Fibroblast of skin of back (primary cell): ENCODE measurements at places on chromosomes 12 and 14.
A peak's percentile ranks its signal among the peaks of the same experiment; 100 is the strongest.

DNA sequence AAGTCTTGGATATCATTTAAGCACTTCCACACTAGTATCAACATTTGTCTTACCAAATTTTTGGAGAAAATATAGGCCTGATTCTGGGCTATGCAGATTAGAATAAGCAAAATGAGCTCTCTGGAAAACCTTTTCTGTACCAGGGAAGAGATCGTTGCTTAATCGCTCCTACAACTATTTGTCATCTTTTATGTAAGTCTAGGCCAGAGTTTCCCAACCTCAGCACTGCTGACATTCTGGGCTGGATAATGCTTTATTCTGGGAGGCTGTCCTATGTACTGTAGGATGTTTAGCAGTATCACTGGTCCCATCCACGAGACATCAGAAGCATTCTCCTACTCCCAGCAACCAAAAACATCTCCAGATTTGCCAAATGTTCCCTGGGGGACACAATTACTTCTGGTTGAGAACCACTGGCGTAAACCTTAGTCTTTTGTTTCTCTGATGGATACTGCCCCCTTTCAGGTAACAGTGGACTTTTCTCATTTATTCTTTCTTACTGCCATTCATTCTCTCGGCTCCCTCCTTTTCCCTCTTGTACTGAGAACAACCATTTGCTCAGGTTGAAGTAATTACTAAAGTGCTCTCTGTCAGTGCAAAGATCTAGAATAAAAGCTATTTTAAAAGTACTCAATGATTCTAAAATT, 316.9 kb upstream of the E2F7 start:
- no peak for DNase-seq

- no peak for DNase-seq
Measured at GRCh38 chr14:22475381-22475780, 113.6 kb downstream of the DAD1 start.

GRCh38 chr14:103428723-103429556, 43.7 kb downstream of the MARK3 start:
- DNase-seq: no peak

GRCh38 chr12:24025153-24025798, 75.8 kb upstream of the SOX5 start:
- no peak for DNase-seq

GRCh38 chr14:67240168-67240932, 885 bp upstream of the PALS1 start:
- DNase-seq: peak; percentile 42

DNA sequence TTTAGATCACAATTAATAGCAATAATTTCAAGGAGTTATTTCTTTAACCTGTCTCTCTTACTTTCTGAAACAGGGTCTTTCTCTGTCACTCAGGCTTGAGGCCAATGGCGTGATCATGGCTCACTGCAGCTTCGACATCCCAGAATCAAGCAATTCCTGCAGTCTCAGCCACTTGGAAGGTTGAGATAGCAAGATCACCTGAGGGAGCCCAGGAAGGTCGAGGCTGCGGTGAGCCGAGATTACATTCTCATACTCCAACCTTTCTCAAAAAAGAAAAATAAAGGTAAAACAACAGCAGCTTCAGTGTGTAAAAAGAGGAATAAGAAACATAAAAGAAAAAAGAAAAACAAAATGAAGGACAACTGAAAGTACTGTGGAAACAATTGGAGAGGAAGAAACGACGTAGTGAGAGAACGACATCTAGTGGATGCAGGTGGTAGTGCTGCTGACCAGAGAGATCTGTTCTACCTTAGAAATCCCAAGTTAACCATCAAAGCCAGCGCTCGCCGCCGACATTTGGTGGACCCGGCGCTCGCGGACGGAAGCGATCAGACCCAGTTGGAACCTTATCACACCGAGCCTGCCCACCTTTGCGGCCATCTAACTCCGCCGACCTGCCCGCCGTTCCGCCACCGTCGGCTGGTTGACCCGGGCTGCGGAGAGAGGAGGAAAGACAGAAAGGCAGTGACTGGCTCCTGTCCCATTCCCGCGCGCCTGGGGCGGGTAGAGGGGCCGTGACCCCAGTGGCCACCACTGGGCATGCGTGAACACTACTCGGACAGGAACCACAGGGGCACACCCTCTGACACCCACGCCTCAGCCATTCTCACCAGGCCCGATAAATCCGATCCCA, 196.1 kb downstream of the ALG10 start:
- peak; percentile 25 for DNase-seq

DNA sequence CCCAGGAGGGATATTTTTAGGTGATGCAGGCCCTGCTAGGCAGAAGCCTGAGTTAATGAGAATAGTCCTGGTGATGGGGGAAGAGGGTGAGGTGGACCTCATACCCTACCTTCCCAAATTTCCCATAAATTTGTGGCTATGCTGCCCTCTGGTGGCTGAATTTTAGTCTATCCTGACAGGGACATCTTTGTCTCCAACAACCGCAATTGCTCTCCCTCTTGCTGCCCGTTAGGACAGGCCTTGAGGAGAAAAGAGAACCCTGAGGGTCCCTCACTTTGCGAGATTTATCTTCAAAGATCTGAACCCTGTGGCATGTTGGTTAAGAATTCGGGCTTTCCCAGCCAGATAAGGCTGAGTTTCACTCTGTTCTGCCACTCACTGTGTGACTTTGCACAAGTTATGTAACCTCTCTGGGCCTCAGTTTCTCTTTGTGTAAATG, 9.8 kb upstream of the ZNF385A start:
- peak; percentile 52 for DNase-seq

GRCh38 chr14:53714495-53715192, 242.0 kb downstream of the BMP4 start:
- no peak for DNase-seq

- peak; percentile 6 for DNase-seq
Measured at GRCh38 chr14:90883782-90884181, 67.6 kb upstream of the TTC7B start.

DNA sequence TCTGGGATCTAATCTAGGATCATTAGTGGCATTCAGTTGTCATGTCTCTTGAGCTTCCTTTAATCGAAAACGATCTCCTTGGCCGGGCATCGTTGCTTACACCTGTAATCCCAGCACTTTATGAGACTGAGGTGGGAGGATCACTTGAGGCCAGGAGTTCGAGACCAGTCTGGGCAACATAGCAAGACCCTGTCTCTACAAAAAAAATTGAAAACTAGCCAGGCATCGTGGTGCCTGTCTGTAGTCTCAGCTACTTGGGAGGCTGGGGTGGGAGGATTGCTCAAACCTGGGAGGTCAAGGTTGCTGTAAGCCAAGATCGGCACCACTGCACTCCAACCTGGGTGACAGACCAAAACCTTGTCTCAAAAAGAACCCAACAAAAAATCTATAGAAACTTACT, 9.0 kb downstream of the PUS1 start:
- DNase-seq: no peak
